ENCODE measurements at places on chromosomes 2 and 18.

DNA sequence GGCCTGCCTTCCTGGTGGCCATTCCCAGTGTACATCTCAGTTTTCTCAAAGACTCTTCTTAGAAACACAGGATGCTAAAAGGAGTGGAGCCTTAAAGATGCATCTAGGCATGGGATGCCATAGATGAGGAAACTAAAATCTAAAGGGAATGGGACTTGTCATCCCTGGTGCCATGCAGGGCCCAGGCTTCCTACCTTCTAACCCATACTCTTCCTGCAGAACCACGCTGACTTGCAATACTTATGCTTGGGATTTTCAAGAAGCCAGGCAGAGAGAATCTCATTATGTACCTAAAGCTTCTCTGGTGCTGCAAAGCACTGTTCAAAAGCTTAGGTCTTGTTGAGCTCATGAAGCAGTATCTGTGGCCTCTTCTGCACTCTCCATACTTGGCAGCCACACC, 329.1 kb downstream of the CYRIA start:
- DNase-seq, result no peak

GRCh38 chr2:240245184-240245583, 104.7 kb upstream of the OTOS start:
- no peak for DNase-seq

DNA sequence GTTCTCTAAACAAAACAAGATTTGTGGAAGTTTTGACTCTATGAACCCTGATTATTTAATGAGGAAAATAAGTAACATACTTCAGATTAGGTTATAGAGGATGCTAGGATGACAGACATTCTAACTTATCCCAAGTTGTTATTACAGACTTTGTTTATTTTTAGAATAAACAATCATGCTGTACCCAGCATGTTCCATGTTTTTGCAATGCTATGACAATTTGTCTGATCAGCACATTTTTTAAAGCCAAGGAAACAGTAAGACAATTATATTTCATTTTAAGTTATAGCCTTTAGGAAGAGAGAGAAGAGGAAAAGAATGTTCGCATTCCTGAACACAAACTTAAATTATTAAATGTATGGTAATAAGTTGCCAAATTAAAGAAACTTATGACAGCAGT, 119.8 kb downstream of the KYNU start:
- DNase-seq, result no peak

DNA sequence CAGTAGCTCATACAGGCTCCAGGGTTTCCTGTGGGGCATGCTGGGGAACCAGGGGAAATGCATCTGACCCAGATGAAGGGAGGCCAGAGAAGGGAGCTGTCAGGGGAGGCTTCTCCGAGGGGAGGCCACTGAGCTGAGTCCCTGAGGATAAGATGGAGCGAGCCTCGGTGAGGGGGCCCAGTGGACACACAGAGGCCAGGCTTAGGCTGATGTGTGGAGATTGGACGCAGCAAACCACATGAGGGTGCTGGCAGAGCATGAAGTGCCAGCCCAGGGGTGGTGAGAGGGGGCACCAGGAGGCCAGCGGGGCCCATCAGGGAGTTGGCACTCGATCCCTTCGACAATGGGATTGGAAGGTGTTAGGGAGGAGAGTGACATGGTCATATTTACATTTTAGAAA, 235.0 kb downstream of the KLHL29 start:
- no peak for DNase-seq

GRCh38 chr2:118050386-118050785, 36.5 kb upstream of the CCDC93 start:
- DNase-seq, result no peak

GRCh38 chr18:45156946-45157345, 458.3 kb upstream of the SLC14A2 start:
- DNase-seq, result no peak

- no peak for DNase-seq
Observed at GRCh38 chr2:43123981-43124686, 102.3 kb downstream of the ZFP36L2 start.

DNA sequence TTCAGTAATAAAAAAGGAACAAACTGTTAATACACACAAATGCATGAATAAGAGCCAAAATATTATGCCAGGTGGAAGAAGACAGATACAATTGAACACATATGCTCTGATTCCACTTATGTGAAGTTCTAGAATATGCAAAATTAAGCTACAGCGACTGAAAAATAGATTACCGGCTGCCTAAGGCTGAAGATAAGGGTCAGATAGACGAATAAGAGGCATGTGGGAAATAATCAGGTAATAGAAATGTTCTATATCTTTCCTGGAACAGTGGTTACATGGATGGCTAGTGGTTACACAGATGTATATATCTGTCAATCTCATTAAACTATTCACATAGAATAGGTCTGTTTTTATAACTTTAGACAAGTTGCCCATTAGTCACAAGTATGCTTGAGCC, 51.9 kb upstream of the REG3G start:
- DNase-seq, result no peak

DNA sequence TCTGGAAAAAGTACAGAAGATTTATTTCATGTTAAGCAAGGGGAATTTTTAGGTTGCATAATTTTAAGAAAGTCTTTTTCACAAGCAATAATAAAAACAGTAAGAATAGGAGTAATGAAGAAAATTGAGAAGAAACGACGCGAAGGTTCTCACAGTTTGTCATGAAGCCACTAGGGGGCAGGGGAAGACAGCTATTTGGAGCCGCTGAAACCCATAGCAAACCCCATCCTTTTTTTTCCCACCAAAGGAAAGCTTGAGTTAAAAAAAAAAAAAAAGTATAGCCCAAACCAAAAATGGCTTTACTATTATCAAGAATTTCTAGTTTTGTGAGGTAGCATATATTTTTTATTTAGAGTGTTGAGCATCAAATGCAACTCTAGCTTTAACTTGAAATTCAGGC, 300.9 kb downstream of the PHLPP1 start:
- DNase-seq, result peak; percentile 12

- no peak for DNase-seq
Observed at GRCh38 chr2:189582809-189583192, 2.2 kb upstream of the SLC40A1 start.

DNA sequence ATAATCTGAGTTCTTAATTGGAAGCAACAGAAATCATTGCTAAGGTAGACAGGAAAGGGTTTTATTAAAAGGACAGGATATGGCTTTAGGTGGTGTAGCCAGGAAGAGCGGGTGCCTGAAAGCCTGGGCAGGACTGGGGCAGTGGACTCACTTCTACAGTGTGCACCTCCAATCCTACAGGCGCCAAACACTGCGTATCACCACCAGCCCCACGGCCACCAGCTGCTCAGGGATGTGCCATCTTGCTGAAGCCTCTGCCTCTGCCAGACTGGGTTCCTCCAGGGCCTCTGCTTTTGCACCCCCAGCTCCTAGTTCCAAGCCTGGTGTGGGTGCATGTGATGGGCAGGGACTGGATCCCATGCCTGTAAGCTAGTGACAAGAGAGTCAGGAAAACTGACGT, 29.7 kb upstream of the DPYSL5 start:
- DNase-seq, result no peak
